ENCODE measurements at places on chromosomes 6 and 20.

DNA sequence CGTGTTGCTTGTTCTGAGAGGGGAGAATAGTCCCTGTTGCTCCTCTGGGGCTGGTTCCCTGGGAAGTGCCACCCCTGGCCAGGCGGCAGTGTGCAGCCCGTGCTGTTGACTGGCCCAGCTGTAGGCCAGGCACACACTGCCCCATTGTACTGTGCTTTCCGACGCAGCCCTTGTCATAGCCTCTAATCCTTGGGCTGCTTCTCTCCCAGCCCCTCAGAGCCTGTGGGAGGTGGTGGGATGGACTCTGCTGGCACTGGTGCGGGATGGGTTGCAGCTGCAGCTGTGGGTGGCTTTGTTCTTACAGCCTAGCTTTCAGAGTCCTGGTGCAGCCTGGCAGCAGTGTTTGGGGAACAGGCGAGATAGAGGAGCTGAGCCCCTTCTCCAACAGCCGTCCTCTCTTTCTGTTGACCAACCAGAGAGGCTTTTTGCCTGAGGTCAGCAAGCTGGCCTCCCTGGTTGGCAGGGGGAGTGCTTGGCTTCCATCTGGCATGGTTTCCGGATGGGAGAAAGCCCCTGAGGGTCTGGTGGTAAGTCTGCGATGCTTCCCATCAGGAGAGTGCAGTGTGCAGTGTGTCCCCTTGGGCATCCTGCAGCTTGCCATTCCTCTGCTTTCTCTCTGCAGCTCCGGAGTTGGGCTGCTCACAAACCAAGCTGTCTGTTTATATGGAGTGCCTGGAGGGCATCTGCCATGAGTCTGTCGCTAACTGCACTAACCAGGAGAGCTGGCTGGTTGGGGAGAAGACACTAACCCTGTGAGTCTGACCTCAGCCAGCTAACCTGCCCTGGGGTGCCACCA is 12.1 kb downstream of the TJAP1 start:
- no peak for DNase-seq

DNA sequence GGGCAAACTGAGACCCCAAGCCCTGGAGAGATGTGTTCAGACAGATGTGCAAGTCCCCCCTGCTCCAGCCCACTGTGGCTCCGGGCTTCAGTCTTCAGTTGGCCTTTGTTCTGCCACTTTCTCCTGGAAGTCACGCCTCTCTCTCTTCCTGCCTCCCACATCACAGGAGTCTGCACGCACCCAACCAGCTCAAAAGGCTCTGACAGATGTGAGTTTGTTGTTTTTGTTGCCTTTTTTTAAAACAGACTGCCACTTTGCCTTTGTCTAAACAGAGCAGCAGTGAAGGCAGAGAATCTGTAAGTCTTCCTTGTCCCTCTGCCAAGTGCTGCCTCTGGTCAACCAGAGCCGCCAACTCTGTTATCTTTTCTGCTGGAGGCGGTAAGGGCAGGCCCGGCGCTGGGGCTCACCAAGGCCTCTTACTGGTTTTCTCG is 149.7 kb downstream of the TFAP2C start:
- no peak for DNase-seq

DNA sequence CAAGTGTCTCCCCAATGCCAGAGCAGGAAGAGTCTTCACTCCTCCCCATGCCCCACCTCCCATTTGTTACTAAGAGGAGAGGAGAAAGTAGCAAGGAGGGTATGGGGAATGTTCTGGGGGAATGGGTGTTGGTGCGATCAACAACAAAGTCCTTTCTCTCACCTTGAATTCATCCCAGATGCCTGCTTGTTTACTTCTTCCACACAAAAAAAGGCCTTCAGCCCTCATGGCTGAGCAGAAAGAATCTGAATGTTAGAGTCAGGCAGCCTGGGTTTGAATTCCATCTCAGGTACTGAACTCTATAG is 9.9 kb downstream of the MOG start:
- DNase-seq: no peak

DNA sequence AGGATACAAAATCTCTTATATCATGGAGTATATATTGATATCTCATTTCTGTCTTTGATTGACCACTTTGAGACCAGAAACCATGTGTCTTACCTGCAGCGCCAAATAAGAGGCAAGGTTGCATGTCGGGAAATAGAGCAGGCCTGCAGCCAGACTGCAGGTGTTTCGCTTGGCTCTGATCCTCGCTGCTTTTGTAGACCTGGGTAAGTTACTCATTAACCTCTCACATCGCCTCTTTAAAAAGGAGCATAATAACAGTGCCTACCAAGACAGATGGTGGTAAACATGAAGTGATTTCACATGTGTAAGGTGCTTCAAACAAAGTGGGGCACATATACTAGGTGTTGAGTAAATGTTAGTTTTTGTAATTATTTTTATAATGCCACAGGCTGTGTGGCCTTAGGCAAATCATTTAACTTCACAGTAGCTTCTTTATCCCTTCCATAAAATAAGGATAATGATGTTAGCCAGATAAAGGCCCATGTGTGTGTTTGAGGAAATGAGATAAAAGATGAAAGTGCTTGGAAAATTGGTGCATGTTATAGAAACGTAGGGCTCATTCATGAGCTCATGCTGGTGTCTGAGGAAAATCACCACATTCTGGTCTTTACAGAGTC is 248.8 kb upstream of the MAP3K7 start:
- no peak for DNase-seq

- no peak for DNase-seq
Measured at GRCh38 chr6:83183082-83183828, 9.8 kb downstream of the PGM3 start.

DNA sequence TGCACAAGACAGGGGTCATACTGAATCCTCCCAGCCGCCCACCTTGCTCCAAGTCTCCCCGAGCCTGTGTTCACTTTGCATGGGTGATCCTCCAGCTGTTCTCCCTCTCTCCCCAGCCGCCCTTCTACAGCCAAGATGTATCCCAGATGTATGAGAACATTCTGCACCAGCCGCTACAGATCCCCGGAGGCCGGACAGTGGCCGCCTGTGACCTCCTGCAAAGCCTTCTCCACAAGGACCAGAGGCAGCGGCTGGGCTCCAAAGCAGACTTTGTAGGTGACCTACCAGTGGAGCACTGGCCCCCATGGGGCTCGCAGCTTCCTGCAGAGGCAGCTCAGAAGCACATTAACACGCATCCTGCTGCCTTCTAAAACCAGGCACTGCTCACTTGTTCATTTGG is 14.6 kb upstream of the IFT52 start:
- no peak for DNase-seq

DNA sequence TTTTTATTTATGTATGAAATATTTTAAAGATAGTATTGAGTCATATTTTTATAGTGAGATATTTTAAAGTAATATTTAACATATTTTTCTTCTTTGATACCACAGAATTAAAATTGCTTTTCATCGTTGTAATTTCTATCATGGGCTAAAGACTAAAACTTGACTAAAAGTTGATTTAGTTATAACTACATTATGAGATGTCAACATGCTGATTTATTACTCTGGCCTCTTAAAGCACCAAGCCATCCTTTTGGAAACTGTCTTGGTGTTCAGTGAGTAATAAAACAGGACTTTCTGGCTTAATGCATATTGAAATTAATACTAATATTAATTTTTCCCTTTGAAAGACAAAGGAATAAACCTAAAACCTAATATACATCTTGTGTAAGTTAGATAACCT is 95.2 kb upstream of the ADGRF4 start:
- no peak for DNase-seq

DNA sequence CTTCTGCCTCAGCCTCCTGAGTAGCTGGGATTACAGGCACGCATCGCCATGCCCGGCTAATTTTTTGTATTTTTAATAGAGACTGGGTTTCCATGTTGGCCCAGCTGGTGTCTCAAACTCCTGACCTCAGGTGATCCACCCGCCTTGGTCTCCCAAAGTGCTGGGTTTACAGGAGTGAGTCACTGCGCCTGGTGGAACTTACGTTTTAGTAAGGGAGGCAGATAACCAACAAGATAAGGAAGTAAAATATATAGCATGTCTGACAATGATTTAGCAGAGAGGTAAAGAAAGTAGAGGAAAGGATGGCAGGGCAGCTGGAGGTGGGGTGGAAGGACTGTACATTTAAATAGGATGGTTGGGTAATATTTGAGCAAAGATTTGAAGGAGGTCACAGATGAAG is 12.8 kb upstream of the MYMX start:
- DNase-seq: no peak

DNA sequence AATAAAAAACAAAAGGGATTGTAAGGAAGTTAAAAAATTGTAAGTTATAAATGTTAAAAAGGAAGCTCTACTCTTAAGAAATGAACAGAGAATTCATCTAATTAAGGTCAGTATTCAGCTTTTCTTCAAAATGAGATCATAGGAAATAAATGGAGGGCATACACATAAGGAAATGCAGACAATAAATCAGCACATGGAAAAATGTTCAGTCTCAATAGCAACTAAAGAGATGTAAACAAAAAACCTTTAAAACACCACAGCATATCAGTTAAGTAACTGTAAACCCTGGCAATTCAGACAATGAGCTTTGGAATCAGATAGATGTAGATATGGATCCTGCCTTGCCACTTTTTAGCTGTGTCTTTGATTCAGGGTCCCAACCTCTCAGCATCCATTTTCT is 24.0 kb upstream of the CLIC5 start:
- DNase-seq: no peak

- DNase-seq: no peak
Measured at GRCh38 chr6:168308390-168309144, 11.0 kb downstream of the DACT2 start.

DNA sequence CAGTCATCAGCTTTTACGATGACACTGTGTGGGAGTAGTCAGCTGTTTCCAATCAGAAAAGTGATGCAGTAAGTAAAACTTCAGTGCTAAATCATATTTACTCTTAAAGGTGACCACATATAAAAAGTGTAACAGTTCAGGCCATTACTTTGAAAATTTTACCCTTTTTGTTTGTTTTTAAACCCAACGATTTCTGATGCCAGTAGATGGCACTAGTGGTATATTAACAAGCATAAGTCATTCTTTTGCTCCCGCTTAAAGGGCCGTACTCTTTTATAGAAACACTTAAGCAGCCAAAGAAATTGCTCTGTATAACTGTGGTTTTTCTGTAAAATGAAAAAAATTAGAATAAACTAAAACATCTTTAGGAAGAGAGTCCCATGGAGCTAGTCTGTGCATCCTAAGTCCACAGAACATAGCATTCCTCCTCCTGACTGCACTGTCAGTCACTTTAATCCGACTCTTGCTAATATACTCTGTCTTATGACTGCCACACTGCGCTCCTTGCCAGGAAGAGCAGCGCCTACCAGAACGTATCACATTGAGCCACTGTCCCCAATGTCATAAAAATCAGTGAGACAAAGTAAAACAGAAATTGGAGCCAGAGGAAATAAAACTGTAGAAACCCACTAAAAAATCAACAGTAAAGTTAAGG is 25.0 kb downstream of the HEBP2 start:
- DNase-seq: no peak

DNA sequence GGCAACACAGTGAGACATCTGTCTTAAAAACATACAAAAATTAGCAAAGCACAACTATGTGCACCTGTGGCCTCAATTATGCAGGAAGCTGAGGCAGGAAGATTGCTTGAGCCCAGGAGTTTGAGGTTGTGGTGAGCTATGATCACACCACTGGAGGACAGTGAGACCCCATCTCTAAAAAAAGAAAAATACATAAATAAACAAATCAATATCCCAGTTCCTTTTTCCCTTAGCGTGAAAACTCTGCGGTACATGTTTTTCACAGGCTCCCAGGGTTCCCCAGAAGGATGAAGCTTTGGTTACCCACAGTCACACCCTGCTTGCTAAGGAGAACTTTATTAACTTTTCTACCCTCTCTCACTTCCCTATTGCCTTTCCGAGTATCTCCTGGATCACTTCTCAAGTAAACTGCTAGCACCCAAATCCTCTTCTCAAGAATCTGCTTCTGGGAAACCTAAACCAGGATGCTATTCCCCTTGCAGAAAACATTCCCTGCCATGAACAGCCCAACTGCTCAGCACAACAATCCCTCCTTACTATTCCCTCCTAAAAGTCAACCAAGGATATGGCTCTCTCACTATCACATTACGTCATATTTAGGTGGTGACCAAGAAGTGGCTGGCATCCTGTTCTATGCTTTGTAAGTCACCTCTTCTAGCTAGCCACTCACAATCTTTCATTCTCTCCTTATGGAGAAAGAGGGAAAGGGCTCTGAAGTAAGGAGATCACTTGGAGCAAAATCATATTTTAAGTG is 122.4 kb downstream of the IPCEF1 start:
- no peak for DNase-seq
